ENCODE measurements at places on chromosomes 5 and 9.

GRCh38 chr9:132487351-132487791 lies 77.4 kb downstream of the CFAP77 start:
- no peak for DNase-seq

GRCh38 chr5:153937661-153938060 lies 101.0 kb downstream of the FAM114A2 start:
- DNase-seq = no peak

GRCh38 chr9:35675204-35675603 lies 1.5 kb downstream of the CA9 start:
- no peak for DNase-seq

- DNase-seq = no peak
Measured at GRCh38 chr5:132949136-132949535, 14.3 kb downstream of the AFF4 start.

All from fibroblast of villous mesenchyme (primary cell).